Activated T-helper 2 cell treated with anti-CD3 and anti-CD28 coated beads, Interferon-gamma antibody, Interleukin-2, Interleukin-4, amounts not matched to agents 10 μg/mL and 5 μg/mL and 100 μg/mL, durations not matched to agents 14 hours and 24 hours and 36 hours (primary cell): ENCODE measurements at places on chromosomes 1 and 21. TPM values are rescaled to one million over a fixed set of nuclear protein-coding genes. Genes with fewer than 3 reads are reported as not detected.
A peak's percentile ranks its signal among the peaks of the same experiment; 100 is the strongest.

The C1QB gene
- not detected in 2 replicates for total RNA-seq

The UBXN10 gene
- 0.32 and 0.39 TPM in 2 replicates for total RNA-seq

The APOBEC4 gene
- total RNA-seq, result not detected in 2 replicates

The C4BPA gene
- total RNA-seq, result not detected in 2 replicates

The OSCP1 gene
- total RNA-seq, result 0.59 and 1.2 TPM in 2 replicates

The DISP3 gene
- total RNA-seq, result 0.23 and 0.46 TPM in 2 replicates

DNA sequence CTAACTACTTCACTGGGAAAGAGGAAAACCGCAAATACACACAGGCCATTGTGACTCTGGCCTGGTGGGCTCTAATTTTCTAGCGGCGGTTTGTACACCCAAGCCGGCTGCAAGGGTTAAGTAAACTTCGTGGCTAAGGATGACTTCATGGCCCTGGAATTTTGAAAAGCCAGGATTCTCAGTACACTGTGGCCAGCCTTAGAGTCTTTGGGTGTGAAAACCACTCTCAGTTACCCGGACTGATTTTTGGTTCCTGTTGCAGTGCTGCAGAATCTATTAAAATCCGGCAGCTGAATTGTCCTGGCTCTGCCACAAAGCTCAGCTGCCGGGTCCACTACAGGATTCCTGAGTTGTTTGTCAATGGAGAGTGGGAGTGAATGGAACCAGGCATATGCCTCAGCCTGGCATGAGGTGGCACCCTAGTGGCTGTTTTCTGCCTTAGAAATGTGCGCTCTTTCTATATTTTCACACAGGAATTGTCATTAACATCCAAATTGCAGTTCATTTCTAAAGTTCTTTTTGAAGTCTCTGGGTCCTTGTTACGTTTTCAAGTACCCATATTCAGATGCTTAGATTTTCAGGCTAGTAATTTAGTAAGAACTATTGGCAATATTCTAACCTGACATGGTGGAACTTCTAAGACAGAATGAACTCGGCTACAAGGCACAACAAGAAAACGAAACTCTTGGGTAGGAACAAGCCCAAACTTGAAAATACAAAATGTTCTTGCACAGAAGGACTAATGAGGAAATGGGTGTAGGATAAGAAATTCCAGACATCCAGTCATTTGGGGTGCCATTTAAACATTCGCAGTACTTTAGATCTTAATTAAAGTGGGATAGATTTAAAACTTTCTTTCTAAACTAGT is 255.9 kb downstream of the NFIA start:
- no peak for DNase-seq

- DNase-seq, result no peak
These were observed 2.8 kb downstream of the PERM1 start for GRCh38 chr1:978835-979743.

DNA sequence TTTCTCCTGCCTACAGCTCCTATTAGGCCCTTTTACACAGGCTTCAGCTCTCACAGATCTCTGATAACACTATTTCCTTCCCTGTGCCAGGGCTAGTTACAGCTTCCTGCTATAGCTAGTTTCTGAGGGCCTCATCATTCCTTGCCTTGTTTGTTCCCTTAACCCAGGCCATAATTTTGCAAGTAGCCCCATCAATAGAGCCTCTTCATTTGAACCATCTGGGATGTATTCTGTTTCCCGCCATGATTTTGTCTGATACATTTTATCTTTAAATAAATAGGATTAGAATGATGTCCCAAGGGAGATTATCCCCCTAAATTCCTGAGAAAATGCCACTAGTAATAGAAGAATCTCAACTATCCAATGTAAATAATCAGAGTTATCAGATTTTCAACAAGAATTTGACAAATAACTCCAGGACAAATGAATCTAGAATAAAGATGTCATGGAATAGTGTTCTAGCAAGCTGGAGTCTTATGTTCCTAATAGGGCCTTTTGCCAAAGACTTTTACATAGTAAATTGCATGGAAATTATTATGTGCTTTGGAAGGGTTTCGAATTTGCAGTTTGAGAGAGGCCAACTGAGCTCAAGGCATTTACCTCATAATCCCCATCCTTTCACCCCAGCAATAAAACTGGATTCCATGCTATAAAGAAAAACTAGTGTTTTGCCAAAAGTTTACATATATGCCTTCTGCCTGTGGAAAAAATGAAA is 16.1 kb downstream of the IFT25 start:
- DNase-seq, result no peak

DNA sequence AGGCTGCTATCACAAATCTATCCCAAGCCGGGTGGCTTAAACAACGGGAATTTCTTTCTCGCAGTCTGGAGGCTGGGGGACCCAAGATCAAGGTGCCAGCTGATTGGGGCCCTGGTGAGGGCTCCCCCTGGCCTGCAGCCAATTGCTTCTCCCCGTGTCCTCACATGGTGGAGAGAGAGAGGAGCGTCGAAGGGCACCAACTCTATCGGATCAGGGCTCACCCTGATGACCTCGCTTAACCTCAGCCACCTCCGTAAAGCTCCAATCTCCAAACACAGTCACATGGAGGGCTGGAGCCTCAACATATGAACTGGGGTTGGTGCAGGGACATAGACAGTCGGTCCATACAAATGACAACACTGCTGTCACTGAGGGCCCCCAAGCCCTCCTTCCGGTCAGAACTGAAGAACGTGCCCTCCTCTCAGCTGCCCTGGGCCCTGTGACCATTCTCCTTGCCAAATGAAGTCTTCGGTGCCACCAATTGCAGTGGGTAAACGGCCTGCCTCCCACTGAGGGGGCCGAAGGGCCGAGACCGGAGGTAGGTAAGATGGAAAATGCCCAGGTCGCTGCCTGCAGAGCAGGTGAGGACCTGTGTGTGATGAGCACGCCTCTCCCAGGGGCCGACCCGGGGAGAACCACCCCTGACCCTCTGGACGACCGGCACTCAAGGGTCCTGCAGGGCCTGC is 211.0 kb downstream of the TOMM20 start:
- DNase-seq, result no peak

DNA sequence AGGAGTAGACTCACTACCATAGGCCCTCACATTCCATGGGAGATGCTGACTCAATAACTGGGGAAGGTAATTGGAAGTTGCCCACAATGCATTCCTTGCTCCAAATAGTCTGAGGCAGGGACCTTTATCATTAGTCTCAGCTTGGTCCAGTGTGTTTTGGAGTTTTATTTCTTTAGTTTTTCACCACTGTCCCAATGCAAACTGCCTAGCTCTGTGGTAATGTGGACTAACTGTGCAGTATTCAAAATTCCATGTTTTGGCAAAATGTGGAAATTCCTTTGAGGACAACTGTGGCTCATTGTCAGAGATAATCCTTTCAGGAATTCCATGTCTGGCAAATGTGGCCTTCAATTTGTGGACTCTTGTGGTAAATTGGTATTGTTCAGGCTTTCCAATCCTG is 78.1 kb upstream of the PAPPA2 start:
- no peak for DNase-seq

DNA sequence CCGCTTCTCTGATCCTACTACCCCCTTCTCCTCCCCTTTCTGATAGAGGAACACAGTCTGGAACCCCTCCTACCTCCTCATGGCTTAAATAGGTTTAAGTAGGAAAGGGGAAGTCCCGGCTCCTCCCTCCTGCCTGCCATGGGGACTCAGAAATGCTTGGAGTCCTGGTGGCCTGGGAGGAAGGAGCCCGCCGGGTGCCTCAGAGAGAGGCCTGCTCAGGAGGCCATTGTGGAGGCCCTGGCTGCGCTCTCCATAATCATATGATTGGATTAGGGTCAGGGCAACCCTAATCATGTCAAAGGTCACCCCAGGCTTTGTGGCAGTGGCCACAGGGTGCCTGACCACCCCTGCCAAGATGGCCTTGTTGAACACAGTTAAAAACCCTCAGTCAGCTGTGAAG is 29.0 kb downstream of the WNT3A start:
- no peak for DNase-seq

GRCh38 chr1:189654906-189655305 is 822.8 kb downstream of the BRINP3 start:
- no peak for DNase-seq

DNA sequence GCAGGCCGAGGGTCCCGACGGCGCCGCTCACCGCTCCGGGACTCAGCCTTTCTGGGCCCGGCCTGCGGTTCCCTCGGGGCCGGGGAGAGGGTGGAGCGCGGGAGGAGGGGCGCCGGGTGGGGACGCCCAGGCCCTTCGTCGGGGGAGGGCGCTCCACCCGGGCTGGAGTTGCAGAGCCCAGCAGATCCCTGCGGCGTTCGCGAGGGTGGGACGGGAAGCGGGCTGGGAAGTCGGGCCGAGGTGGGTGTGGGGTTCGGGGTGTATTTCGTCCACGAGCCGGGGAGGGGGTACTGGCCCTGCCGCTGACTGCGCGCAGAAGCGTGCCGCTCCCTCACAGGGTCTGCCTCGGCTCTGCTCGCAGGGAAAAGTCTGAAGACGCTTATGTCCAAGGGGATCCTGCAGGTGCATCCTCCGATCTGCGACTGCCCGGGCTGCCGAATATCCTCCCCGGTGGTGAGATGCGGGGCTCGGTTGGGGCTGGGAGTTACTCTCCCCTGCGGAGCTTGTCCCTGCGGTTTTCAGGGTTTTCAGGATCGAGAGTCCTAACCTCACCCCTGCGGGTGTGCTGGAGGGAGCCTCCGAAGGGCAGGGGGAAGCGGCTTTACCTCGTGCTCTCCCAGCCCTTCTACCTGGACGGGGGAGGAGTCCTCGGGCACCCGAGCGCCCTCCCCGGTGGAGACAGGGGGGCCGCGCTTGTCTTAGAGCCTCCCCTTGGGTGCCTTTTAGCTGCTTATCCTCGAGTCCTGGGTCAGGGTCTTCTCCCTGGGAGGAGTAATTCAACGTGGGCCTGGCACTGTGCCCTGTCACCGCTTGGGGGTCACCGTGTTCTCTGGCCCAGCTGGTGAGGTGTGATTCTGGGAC is 2.1 kb downstream of the SAMD11 start:
- no peak for DNase-seq

DNA sequence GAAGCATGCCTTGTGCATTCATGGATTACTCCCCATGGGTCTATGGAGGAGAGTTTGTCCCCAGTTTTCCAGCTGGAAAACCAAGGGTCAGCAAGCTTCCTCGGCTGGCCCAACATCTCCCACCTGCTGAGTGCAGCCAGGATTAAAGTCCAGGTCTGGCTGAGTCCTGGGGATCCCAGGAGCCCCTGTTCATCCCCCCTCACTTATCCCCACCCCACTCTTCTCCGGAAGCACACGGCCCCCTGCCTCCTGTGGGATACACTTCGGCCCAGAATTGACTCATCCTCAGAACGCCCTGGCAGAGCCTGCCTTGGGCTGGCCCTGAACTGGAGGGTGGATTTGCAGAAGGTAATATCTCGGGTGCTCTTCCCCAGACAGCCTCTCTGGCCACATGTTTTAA is 276.1 kb downstream of the NPHP4 start:
- DNase-seq, result no peak

- peak; percentile 79 for DNase-seq
These were observed 6.0 kb upstream of the PITHD1 start for GRCh38 chr1:23772049-23772853.

DNA sequence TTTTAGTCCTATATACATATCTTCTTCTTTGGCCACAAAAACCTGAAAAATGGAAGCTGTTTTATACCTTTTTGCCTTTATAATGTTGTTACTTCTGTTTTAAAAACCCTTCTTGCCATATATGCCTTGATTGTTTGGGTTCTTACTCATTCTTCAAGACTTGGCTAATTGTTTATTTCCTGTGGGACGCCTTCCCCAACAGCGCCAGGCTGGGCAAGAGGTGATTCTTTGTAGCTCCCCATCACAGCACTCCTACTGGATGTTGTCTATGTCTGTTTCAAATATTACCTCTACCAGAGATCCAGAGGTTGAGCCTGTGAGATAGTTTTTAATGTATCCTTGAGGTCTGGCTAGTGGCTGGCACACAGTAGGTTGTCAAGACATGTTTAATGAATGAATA is 73.2 kb upstream of the CYP2J2 start:
- no peak for DNase-seq

GRCh38 chr1:234697015-234697414 is 87.0 kb upstream of the IRF2BP2 start:
- DNase-seq, result no peak

- no peak for DNase-seq
These were observed 6.6 kb upstream of the TMEM52 start for GRCh38 chr1:1925437-1926345.

GRCh38 chr1:55702064-55702463 is 486.9 kb upstream of the USP24 start:
- no peak for DNase-seq

- no peak for DNase-seq
These were observed 27.5 kb downstream of the RGS8 start for GRCh38 chr1:182656842-182657397.

GRCh38 chr1:192265516-192266173 is 51.1 kb upstream of the RGS21 start:
- no peak for DNase-seq

GRCh38 chr1:199067483-199067882 is 428.6 kb downstream of the PTPRC start:
- DNase-seq, result no peak

DNA sequence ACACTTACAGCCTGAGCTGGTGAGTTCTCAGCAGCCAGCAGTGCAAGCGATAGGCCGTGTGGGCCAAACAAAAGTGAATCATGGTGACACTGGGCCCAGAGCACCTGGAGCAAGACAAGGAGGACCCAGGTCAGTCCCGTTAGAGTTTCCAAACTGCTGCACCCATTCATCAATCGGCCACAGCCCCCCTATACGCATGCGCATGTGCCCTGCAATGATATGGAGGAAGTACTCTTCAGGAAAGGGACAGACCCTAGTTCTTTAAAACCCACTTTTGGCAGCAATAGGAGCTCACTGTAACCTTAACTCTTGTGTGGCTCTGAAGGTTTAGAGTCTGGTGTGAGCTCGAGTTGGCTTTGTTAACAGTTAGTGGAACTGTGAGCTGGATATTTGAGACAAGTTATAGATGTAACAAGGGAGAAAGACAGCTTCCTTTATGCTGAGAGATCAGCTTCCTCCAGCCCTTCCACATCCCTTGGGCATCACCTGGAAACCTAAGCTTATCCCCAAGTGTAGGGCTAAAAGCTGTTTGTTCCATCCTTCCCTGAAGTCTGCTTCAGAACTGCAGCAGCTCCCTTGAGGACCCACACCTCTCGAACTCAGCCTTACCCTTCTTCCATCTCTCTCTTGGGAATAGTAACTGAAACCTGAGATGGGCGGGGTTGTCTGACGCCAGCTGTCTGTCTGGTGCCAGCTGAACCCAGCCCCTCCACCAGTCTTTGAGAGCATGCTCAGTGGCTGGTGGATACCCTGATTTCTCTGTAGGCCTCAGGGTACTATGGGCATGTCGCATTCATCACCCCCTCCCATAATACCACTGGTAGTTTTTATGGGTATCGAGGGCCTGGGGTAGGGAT is 17.7 kb downstream of the NMNAT1 start:
- DNase-seq, result no peak

DNA sequence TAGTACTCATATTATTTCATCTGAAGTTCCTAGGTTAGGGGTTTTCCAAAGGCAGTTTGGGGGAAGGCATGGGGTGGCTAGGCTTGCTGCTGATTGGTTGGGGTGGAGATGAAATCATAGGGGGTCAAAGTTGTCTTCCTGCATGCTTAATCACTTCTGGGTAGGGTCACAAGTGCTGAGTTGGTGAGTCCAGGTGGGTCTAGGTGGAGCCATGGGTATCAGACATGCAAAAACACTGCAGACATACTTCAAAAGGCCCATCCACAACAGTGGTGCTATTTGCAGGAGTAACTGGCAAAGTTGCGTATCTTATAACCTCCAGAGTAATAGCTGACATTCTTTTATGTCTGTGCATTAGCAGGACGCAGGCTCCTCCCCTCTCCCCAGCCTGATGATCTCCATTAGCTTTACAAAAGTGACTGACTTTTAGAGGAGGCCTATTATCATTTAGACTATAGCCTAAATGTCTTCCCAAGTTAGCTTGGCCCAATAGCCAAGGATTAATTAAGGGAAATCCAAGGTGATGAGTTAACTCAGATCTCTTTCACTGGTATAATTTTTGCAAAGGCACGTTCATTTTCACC is 374.4 kb upstream of the PRMT6 start:
- no peak for DNase-seq

GRCh38 chr21:38123626-38124025 is 133.2 kb upstream of the KCNJ15 start:
- DNase-seq, result no peak
